ENCODE measurements at places on chromosomes 4 and X. TPM values are rescaled to one million over a fixed set of nuclear protein-coding genes. Genes with fewer than 3 reads are reported as not detected.

Gene DIPK2B
- total RNA-seq = 76.2 TPM

Gene CLDN22
- total RNA-seq = not detected

Gene ABLIM2
- 30.8 TPM for total RNA-seq

Gene DRD5
- not detected for total RNA-seq

GRCh38 chrX:87941841-87942240, 424.2 kb downstream of the KLHL4 start:
- no peak overlapping the region for H3K4me3 ChIP-seq
- DNase-seq = no peak
- H3K27me3 ChIP-seq = no peaks in the 10 kb centered on the region
- no peaks in the 10 kb centered on the region for H3K4me1 ChIP-seq
- no peaks in the 10 kb centered on the region for H3K36me3 ChIP-seq

DNA sequence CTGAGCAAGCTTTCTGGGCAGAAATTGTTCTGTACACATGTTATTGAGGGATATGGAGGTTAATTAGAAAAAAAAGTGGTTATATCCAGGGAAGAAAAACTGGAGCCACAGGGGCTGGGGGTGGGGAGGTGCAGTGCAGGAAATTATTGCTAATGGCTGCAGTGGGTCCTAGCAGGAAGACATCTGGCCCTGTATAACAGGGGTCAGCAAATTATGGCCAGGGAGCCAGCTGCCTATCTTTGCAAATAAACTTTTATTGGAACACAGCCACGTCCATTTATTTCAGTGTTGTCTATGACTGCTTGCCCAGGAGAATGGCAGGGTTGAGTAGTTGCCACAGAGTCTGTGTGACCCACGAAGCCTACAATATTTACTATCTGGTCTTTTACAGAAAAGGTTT, 23.4 kb upstream of the PRPS2 start:
- no peaks in the 10 kb centered on the region for H3K4me1 ChIP-seq
- no peak overlapping the region for H3K4me3 ChIP-seq
- H3K27me3 ChIP-seq = no peaks in the 10 kb centered on the region
- DNase-seq = no peak
- H3K36me3 ChIP-seq = no peaks in the 10 kb centered on the region

GRCh38 chr4:56860781-56861180, 39.3 kb upstream of the SPINK2 start:
- DNase-seq = no peak
- H3K4me3 ChIP-seq = no peak overlapping the region
- H3K4me1 ChIP-seq = no peaks in the 10 kb centered on the region
- H3K27me3 ChIP-seq = no peaks in the 10 kb centered on the region

DNA sequence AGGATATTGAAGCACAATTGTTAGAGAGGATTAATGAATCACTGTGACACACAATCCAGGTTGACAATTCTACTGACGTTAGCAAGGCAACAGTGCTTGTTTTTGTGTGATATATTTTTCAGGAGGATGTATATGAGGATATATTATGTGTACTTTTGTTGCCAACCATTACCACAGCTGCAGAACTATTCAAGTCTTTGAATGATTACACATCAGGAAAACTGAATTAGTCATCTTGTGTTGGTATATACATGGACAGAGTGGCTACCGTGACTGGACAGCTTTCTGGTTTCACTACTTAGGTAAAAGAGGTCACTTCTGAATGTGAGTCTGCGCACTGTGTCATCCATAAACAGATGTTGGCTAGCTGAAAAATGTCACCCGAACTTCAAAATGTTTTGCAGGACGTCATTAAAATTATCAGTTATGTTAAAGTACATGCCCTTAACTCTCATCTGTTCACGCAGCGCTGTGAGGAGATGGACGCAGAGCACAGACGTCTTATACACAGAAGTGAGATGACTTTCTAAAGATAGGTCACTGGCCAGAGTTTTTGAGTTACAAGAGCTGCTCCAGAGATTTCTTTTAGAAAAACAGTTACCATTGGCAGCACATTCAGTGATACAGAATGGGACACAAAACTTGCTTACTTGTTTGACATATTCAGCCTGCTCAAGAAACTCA, 69.0 kb downstream of the MRPL1 start:
- H3K27me3 ChIP-seq = no peaks in the 10 kb centered on the region
- H3K36me3 ChIP-seq = peaks cover 6% of the 10 kb centered on the region
- no peak overlapping the region for H3K27ac ChIP-seq
- H3K4me1 ChIP-seq = peaks cover 3% of the 10 kb centered on the region

DNA sequence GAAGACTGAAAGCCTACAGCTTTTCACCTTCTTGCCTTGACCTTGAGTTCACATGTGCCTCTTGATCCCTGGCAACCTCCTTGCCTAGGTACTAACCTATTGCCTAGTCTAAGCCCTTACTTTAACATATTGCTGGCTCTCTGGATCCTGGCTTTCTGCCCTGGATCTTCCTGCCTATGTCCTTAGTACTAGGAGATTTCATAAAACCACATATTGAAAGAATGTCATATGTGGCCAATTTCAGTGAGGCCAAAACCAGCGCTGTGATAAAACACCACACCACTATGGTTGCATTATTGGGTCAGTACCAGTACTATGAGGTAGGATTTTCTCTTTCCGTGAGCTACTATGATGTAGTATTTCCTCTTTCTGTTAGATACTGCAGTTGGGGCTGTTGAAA, 80.4 kb downstream of the CT47B1 start:
- DNase-seq = no peak
- H3K36me3 ChIP-seq = no peaks in the 10 kb centered on the region
- H3K27ac ChIP-seq = no peak overlapping the region
